OCI-LY7 (cell line): ENCODE measurements at places on chromosomes 7 and 10. TPM values are rescaled to one million over a fixed set of nuclear protein-coding genes. Genes with fewer than 3 reads are reported as not detected.
A peak's percentile ranks its signal among the peaks of the same experiment; 100 is the strongest.

DNA sequence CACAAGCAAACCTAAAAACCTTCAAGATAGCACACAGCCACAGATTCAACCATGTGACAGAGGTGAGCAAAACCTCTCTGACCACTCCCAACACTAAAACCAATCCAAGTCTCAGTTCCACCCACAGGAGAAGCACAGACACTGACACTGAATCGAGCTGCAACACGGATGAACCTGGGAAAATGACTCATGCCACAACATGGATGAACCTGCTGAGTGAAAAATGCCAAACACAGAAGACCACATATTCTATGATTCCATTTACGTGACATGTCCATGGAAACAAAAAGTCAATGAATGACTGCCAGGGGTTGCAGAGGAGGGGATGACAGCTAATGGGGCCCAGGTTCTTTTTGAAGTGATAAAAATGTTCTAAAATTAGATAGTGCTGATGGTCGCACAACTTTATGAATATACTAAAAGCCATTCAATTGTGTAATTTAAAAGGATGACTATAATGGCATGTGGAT, 22.0 kb downstream of the CYTH3 start:
- DNase-seq: no peak

Gene SPDYE6
- total RNA-seq: not detected in 2 replicates

Gene DPP6
- not detected in 2 replicates for total RNA-seq

DNA sequence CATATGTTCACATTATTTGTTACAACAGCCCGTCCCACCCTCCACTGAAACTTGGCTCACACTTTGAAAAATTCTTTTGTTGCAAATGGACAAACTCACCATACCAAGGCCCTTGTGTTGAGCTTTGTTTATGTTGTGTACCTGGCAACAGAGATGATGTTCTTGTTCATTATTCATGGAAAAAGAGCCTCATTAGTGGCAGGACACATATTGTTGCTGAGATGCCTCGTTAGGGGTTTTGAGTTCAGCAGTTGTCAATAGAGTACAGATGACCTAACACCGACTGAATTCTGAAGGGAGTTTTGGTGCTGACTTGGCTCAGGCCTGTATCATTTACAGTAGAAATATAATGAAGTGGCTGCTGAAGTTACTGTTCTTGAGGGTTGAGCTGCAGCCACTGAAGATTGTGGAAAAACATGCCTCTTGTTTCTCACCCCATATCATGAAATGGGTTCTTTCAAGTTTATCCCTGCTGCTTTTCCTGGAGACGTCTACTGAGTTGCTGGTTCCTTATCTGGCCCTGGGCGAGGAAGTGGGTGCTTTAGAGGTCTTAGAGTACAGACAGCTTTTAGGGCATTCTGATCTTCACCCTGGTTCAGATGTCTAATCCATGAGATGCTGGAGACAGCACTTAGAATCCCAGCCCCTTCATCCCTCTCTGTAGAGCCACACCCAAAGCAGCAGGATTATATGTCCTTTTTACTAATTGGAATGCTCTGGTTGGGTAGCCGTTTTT, 149.7 kb downstream of the WNT2 start:
- DNase-seq: no peak

Gene CREB5
- total RNA-seq: 10.4 and 13.3 TPM in 2 replicates

GRCh38 chr10:76305930-76306615, 874.6 kb downstream of the LRMDA start:
- no peak for DNase-seq

GRCh38 chr10:102401735-102402511, 6.4 kb downstream of the NFKB2 start:
- DNase-seq: no peak

DNA sequence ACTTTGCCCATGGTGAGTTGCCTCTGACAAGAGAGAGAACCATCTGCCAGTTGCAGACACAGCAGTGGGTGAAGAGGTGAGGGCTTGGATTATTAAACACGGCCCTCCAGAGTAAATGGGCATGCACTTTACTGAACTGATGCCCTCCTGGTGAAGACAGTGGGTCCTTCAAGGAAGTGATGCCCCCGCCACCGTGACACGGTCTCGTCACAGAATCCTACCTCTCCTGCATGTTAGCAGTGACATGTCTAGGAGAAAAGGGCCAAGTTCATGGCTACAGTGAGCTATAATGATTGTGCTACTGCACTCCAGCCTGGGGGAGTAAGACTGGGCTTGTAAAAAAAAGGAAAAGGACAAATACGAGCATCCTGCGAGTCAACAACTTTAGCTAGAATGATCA, 2.4 kb downstream of the BNIP3 start:
- DNase-seq: no peak

DNA sequence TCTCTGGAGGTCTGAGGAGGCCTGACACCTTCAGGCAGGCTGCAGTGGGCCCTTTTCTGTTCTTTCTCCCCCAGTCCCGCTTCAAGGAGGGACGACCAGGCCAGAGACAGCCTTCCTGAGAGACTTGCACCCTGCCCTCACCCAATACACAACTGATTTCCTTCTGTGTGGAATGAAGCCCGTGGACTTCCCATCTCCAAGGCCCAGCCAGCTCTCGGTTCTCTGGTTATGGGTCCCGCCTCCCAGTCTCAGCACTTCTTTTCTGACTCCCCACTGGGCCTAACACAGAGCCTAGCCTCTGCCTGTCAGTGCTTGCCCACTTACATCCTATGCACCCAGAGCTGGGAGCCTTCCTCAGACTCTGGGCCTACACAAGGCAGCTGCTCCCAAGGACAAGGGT, 24.1 kb upstream of the ADCYAP1R1 start:
- DNase-seq: no peak

Gene NRCAM
- not detected in 2 replicates for total RNA-seq

Gene TUBAL3
- not detected in 2 replicates for total RNA-seq

DNA sequence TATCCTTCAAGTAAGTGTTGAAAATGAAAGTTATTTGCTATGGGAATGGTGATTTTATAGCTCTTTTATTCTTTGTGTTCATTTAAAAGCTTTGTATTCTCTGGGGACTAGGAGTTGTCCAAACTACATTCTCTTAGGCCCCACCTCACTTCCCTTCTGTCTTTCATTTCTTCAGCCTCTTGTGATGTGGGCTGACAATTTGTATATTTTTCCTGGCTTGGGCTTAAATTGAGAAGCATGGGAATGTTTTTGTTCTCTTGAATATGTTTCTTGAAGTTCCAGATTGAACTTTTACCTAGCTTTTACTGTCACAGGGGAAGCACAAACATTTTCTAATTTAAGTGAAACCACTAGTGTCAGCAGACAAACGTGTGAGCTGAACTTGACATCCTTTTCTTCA, 27.9 kb downstream of the BBS9 start:
- DNase-seq: no peak

DNA sequence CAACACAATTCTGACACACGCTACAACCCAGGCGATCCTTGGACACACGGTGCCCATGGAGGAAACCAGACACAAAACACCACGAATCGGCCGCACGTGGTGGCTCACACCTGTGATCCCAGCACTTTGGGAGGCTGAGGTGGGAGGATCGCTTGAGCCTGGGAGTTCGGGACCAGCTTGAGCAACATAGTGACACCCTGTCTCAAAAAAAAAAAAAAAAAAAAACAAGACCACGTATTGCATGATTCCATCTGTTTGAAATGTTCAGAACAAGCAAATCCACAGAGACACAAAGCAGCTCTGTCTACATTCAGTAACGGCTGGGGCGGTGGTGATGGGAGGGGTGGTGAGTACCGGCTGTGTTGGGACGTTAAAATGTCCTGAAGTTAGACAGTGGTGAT, 25.2 kb downstream of the ADAP1 start:
- no peak for DNase-seq

DNA sequence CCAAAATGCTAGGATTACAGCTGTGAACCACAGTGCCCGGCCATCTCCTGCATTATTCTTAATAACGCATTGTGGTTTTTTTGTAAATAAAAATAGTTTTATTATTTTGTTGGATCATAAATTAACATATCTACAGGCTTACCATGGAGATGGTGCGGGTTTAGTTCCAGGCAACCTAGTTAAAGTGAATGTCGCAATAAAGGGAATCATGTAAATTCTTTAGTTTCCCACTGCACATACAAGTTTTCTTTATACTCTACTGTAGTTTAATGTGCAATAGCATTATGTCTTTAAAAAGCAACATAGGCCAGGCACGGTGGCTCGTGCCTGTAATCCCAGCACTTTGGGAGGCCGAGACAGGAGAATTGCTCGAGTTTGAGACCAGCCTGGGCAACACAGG, 2.4 kb downstream of the PRKRIP1 start:
- no peak for DNase-seq

Gene NAT16
- not detected in 2 replicates for total RNA-seq

Gene PILRB
- 95.0 and 106 TPM in 2 replicates for total RNA-seq

Gene GIMAP5
- total RNA-seq: not detected in 2 replicates

DNA sequence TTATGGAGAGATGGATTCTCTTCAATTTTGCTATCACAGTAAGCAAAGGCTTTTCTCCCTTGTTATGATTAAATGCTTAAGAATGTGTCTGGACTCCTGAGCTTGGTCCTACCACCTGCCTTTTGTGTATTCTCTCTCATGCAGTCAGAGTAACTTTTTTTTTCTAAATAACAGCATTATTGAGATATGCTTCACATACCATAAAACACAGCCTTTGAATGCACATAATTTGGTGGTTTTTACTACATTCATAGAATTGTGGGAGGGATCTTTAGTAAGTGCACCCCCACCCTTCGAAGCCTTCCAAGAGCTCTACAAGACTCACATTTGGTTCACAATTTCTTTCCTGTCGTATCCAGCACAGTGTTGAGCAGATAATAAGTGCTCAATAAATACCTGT, 175.5 kb downstream of the ADAM12 start:
- no peak for DNase-seq

- no peak for DNase-seq
These were observed 229.9 kb downstream of the RPS24 start for GRCh38 chr10:78263521-78263988.

- DNase-seq: peak; percentile 26
These were observed 149.1 kb upstream of the ADO start for GRCh38 chr10:62655337-62655994.

Gene CLDN4
- total RNA-seq: 0.90 and 1.0 TPM in 2 replicates

Gene FOXI2
- not detected in 2 replicates for total RNA-seq

- DNase-seq: no peak
These were observed 153.3 kb upstream of the PRSS1 start for GRCh38 chr7:142595816-142596516.
